NCI-H1092 treated with DMSO at 0.1 percent for 48 hours (cell line): ENCODE measurements at places on chromosomes 3 and 15.

DNA sequence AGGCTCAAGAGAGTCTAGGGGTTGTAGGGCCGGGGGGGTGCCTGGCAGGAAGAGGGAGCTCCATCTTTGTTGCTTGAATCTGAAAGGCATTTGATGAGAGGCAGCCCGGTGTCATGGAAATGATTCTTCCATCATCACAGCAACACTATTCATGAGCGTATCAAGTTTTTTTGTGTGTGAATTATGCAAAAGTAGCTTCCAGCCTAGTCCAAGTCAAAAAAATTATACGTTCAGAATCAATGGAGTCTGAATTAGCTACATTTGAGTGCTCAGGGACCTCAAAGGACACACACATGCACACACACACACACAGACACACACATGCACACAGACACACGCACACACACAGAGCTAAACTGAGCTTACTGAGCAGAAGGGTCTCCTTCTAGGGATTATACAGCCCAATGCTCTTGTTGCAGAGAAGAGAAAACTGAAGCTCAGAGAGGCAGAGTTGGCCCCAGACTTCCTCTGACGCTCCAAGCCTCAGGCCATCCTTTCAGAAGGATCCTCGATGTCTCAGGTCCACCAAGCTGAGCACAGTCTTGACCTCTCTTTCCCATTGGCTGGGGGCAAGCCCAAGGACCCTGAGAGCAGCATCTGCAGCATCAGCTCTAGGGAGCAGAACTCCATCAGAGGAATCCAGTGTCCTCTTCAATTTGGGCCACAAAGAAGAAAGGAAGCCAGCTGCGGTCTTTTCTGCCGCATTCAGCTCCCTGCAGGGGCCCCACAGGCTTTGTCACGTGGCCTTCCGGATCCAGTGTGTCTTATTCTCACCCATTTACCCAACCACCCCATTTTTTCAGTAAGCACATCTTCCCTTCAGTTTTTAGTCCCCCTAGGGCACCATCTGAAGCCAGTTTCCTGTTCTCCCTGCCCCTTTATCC, 228.0 kb downstream of the UACA start:
- no peak for DNase-seq

GRCh38 chr3:169842960-169843359, 26.8 kb downstream of the LRRC31 start:
- DNase-seq: no peak

GRCh38 chr3:34012102-34012461, 213.7 kb downstream of the PDCD6IP start:
- no peak for DNase-seq

DNA sequence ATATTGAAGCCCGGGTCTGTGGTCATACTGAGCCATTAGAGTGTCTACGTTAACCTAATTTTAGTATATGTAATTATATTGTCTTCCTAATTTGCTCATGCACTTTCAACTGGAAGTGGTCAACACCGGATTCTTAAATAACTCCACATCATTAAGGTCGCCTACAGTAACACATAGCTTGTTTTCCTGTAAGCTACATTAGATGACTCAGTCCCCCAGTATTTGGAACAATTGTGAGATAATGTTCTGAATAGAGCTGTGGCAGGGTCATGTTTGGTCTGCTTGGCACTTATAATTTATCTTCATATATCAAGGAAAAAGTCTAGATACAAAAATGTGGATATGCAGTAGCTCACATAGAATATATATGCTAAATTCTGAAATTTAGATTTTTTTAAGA, 486.2 kb downstream of the IGSF11 start:
- DNase-seq: no peak

DNA sequence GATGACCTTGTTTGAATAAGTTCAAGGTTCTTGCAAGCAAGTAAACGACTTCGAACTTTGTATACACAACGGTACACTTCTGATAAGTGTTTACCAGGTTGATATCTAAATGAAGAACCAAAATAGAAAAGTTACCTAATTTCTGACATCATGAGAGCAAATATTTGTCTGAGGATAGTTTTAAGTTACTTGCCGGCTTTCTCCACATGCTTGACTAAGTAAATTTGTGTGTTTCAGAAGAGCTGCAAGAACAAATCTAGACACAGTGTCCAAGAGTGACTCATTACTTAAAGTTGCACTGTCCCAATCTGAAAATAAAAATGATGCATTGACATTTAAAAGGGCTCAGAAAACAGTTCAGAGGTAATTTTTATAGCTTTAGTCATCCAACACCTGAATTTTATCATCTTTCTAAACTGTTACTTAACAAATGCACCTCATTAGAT, 115.1 kb downstream of the HERC1 start:
- no peak for DNase-seq

GRCh38 chr15:76470691-76471090, 134.1 kb downstream of the ISL2 start:
- DNase-seq: no peak
